ENCODE measurements at places on chromosomes 12 and 14.

DNA sequence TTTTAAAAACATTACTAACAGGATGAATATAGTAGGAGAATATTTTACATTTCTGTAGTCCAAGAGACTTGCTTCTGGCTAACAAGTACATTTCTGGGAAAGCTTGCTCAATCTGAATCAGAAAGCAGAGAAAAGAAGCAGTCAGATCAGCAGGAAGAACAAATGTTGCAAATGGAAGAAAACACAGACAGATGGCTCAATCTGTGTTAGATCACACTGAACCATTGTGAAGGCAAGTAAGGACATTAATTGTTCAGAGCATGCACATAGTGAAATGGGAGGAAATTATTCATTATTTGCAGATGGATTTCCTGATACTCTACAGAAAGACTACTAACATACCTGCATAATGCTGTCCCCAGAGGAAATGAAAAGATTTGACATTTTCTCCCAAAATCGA lies 65.2 kb upstream of the CNOT2 start:
- no peak for DNase-seq

GRCh38 chr14:52012635-52013034 lies 23.3 kb downstream of the RTRAF start:
- no peak for DNase-seq

DNA sequence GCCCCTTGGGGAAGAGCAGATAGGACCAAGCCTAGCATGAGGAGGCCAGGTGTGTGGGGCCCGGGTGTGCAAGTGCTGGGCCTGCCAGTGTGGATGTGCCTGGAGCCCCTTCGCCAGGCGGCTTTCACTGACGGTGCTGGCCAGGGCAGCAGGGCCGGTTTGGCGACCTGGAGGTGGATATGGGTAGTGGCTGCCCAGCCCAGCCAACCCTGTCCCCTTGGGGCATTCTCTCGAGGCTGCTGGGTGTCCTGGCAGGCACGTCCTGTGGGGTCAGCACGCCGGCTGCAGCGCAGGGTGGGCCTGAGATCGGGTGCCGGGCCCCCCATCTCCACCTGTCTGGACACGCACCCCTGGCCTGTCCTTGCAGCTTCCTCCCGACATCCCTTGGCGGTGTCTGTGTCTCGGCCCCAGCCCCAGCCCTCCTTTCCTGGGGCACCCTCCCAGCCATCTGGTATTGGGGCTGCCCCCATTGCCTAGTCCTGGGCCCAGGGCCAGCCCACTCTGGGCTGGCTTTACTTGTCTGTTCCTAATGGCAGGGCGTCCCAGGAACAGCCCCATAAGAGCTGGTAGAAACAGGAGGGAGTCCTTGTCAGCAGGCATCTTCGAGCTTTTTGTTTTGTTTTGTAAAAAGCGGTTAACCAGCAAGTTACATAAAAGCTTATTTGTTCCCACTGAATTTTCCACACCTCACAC lies 7.2 kb upstream of the CRIP2 start:
- no peak for DNase-seq

GRCh38 chr12:104365921-104366410 lies 62.4 kb downstream of the EID3 start:
- no peak for DNase-seq

GRCh38 chr14:99649219-99649618 lies 4.3 kb downstream of the HHIPL1 start:
- no peak for DNase-seq
